ENCODE measurements at places on chromosomes 16 and 17.
A peak's percentile ranks its signal among the peaks of the same experiment; 100 is the strongest.

- no peak for DNase-seq
Measured at GRCh38 chr17:52681480-52681879, 523.0 kb upstream of the CA10 start.

DNA sequence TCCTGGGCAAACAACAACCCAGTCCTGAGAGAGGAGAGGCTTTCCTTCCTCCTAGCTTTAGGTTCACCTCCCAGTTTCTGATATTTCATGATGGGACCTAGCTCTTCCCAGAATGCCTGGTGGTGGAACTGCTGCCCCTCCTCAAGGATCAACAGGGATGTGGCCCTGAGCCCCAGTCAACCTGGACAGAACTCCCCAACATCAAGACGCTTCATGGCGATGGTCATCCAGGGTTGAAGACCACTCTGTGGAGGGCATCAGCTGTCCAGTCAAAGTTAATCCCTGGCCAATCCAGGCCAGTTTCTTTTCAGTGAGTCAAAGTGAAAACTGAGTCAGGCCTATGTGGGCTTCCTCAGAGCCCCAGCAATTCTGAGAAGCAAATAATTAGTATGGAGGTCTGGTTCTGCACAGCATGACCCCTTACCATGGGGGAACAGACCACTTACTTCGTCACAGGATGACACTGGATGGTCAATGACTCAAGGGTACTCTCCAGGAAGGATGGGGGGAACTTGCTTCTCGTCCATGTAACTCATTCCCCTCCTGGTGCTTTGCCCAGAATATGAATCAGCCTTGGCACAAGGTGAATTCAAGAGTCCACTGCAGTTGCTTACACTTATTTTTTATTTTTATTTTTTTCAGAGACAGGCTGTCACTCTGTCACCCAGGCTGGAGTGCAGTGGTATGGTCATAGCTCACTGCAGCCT, 14.7 kb upstream of the XYLT2 start:
- no peak for DNase-seq

GRCh38 chr17:82412535-82413520, 5.3 kb upstream of the HEXD start:
- DNase-seq: no peak

GRCh38 chr17:27927781-27928180, 34.6 kb upstream of the LYRM9 start:
- no peak for DNase-seq

DNA sequence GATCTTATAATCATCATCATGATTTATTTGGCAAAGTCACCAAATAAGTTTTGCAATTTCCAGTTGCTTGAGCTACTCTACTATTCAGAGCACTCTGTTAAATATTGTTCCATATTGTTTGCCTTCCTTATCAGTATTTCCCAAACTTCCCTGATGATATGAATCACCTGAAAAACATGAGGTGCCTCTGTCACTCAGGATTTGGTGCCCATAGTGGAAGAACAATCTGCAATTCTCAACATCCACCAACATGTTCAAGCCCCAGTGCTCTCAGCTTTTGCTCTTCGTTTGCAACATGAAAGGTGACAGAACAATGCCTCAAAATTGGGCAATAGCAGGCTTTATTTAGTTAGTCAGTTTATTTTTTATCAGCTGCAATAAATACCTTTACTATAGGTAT, 28.6 kb upstream of the WSB1 start:
- no peak for DNase-seq

DNA sequence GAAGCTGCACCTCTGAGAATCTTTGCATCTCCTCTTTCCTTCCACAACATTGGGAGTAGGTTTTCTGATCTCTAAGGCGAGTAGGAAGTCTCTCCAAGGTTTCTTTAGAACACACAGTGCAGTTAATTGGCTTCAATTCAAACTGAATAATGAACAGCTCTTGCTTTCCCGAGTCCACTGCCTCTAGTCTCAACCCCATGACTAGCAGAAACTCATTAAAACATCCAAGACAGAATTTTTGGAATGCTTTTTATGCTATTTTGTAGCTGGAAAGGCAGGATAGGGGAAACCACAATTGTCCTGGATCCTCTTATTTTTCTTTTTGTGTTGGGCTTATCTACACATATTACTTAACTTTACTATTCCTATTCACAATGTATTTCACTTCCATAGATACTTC, 206.6 kb downstream of the CDH8 start:
- no peak for DNase-seq

DNA sequence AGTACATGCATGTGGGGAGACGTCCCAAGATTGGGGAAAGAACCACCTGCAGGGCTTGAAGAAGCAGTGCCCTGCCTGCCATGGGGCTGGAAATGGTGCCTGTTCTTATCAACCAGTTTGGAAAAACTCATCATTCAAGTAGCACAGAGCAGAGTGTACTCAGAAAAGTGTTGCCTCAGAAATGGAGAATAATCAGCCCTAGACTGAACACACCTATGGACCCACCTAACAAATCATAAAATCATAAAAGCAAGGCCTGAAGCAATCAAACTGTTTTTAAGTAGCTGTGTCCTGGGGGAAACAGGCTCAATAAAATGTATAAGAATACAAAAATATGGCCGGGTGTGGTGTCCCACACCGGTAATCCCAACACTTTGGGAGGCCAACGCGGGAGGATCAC, 11.2 kb downstream of the QRICH2 start:
- no peak for DNase-seq

GRCh38 chr17:1056761-1057160, 59.8 kb downstream of the TIMM22 start:
- DNase-seq: no peak

GRCh38 chr16:3022208-3022683, 1.5 kb downstream of the HCFC1R1 start:
- peak; percentile 88 for DNase-seq

GRCh38 chr17:12116143-12116542, 95.5 kb downstream of the MAP2K4 start:
- no peak for DNase-seq

DNA sequence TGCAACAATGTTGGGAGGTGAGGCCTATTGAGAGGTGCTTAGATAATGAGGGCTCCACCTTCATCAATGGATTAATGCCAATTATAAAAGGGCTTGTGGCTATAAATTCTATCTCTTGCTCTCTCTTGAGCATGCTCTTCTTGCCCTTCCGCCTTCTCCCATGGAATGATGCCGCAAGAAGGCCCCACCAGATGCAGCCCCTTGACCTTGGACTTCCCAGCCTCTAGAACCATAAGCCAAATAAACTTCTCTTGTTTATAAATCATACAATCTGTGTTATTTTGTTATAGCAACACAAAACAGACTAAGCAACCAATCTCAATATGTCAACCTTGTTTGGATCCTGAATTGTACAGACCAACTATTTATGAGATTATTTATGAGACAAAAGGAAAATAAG, 20.0 kb downstream of the MYH10 start:
- DNase-seq: no peak

DNA sequence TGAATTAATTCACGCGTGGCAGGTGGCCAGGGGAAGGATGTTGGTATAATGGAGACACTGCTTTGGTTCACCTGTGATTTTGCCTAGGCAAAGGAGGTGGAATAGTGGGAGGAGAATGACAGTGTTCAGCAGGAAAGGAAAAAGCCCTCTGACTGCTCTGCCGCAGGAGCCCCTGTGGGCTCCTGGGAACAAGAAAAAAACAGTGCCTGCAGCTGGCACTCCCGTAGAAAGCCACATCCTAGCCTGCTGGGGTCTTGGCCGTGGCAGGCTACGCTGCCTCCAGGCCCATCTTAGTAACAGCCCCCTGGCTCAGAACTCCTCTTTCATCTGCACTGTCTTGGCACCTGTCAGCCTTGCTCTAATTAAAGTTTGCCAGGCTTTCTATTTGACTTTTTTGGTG, 20.6 kb downstream of the ADORA2B start:
- no peak for DNase-seq

DNA sequence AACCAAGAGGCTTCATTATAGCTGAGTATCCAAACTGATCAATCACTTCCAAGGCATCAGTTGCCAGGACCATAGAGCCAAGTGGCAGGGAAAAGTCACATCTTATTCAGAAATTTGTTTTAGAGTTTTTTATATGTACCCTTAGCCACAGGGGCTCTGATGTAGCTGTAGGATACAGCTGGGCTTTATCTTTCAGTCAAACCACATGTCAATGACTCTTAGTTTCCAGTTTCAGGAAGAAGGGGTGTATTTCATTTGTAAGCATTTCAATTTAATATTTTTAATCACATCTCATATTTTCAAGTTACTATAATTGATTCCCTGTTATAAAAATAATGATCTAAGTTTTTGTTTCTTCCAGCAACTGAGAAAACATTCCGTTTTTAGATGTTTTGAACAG, 2.9 kb upstream of the FLCN start:
- DNase-seq: no peak

DNA sequence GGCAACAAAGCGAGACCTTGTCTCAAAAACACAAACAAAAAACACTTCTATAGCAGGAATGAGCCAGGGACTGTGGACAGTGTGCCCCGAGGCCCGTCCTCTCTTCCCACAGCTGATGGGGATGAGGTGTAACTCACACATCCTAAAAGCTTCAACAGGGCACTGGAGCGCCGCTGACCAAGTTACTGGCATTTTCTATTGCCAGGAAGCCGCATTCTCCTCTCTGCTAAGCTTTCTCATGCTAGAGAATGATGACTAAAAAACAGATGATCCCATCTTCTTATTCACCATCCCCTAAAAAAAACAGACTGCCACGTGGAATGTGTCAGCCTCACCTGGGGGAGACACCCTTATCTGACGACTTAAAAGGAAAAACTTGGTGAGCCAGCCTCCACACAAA, 16.3 kb downstream of the CARHSP1 start:
- no peak for DNase-seq

- no peak for DNase-seq
Measured at GRCh38 chr16:22670044-22670536, 143.9 kb upstream of the HS3ST2 start.

DNA sequence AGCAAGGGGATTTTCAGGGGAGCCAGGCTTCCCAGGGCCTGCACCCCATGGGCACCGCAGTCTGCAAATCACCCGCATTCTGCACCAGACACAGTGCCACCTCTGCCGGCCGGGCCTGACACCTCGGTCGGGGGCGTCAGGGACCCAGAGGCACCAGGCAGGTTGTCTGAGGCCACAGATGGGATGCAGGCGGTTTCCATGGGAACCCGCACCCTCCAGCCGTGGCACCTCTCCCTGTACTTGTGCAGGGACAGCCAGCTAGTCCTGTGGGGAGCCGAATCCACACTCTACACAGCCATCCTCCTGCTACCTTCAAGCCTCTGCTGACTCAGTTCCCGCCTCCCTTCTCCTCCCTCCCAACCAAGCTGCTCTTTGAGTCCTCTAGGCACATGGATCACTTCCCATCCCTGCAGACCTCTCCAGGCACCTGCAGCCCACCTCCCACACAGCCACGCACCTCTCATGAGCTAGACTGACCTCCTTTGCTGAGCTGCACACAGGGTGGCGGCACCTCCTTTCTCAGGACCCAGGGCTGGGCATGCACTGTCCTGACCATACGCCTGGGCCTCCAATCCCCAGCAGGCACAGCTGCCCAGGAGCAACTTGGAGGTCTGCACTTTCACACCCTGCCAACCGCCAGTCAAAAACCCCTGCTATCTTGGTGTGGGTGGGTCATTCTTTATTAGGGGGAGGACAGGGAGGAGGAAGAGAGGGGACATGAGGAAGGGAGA, 119.5 kb downstream of the C16orf78 start:
- DNase-seq: no peak

DNA sequence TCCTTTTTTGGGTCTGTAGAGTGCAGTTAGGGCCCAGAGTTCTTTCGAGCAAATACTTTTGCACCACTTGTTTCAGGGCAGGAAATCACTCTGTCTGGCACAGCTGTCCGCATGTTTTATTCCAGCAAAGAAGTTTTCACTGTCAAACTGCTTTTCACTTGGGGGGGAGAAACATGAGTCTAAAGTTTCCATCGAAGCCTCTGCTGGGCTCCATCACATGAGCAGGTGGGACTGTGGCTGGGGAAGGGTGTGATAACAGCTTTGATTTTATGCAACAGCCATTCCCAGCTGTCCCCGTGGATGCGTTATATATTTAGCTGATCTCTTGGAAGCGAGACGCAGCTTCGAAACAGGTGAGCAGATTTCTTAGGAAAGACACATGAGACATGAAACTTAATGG, 288.6 kb downstream of the SNX29 start:
- no peak for DNase-seq

GRCh38 chr17:76917829-76918228, 49.6 kb downstream of the MGAT5B start:
- DNase-seq: no peak

GRCh38 chr17:49214676-49215360, 4.3 kb downstream of the ABI3 start:
- no peak for DNase-seq

- no peak for DNase-seq
Measured at GRCh38 chr16:19655242-19655777, 62.7 kb downstream of the KNOP1 start.

GRCh38 chr16:8611122-8611521, 10.4 kb upstream of the METTL22 start:
- DNase-seq: no peak

DNA sequence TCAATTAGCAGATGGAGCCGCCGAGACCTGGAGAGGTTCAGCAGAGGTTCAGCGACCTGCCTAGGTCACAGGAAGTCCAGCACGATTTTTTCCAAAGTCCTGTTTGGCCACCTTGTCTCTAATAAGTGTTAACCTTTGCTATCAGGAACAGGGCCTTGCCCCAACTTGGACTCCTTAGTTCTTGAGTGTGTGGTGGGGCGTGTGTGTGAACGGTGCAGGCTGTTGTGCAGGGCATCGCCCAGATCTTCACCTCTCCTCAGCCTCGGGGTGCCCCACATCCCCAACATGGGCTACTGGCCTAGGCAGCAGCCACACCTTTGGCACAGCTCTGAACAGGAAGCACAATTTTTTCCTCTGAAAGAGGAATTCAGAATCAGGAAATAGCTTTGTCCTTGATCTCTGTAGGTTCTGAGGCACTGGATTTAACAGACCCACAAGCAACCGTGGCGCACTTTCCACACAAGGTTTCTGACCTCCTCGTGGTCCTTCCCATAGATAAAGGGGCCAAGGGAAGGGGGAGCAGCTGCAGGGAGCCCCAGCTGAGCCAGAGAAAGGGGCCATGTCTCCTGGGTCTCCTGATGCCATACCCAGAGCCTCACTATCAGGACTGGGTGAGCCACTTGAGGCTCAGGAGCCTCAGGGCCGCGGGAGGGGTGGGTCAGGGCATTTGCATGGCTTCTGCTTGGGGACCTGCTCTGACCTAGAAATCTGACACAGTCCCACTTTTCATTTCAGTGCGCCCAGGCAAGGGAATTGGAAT, 10.4 kb downstream of the MPRIP start:
- DNase-seq: no peak

GRCh38 chr17:32917081-32917480, 10.9 kb upstream of the TMEM98 start:
- no peak for DNase-seq

DNA sequence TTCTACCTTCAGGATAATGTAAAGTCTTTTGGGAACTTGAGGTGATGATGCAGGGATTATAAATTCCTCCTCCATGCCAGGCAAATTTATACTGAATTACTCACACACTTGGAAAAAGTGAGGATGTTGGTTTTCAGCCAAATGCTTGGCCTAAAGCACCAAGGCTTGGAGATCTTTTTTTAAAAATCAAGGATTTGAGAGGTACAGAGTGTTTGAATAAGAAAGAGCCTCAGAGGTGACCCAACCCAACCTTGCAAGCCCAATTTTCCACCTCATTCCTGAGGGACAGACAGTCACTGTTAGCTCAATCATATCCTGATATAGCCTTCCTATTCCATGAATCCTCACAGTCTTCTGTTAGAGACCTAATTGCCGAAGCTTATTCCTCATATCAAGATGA, 14.0 kb downstream of the GRIN2A start:
- no peak for DNase-seq
